ENCODE measurements at places on chromosomes 5 and 9.

DNA sequence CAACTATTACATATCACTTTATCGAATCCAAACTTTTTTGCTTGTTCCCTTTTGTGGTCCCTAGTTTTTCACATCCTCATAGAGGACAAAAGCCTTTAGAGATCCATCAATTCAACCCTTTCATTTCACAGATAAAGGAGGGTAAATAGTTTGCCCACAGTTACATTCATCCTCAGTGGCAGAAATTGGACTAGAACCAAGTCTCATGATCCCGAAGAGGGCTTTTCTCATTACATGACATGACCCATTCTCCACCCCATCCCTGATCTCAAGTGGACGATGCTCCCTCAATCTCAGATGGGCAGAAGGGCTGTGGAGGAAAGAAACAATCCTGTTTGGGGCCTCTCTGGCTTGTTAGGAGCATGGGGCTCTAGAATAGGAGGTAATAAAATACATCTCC lies 23.1 kb downstream of the TICAM2 start:
- DNase-seq: no peak

- no peak for DNase-seq
These were observed 297.0 kb upstream of the TAS2R1 start for GRCh38 chr5:9927106-9927505.

DNA sequence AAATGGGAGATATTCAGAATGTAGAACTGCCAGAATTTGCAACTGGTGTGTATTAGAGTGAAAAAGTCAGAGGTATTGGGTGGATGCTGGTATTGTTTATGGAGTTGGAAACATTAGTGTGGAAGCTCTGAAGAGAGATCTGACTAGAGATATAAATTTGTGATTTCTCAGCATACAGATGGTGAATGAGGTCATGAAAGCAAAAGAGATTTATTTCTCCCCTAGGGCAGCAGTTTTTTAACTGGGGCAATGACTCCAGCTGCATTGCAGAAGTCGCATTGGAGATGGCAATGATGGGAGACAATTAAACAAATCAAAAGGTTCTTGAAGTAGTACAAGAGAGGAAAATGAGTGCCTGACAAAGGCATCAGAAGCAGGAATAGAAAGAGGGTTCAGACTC lies 64.9 kb downstream of the CETN3 start:
- no peak for DNase-seq

DNA sequence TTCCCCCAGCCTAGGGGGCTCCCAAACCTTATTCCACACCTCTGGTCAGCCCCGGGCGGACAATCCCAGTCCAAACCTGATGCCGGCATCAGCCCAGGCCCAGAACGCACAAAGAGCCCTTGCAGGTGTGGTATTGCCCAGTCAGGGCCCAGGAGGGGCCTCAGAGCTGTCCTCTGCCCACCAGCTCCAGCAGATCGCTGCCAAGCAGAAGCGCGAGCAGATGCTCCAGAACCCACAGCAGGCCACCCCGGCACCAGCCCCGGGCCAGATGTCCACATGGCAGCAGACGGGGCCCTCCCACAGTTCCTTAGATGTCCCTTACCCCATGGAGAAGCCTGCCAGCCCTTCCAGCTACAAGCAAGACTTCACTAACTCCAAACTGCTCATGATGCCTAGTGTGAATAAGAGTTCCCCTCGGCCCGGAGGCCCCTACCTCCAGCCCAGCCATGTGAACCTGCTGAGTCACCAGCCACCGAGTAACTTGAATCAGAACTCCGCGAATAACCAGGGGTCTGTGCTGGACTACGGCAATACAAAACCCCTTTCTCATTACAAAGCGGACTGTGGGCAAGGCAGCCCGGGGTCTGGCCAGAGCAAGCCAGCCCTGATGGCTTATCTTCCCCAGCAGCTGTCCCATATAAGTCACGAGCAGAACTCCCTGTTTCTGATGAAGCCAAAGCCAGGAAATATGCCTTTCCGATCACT lies 27.6 kb upstream of the LTC4S start:
- no peak for DNase-seq

- no peak for DNase-seq
These were observed 76.0 kb upstream of the CD180 start for GRCh38 chr5:67272453-67273130.

GRCh38 chr5:131270809-131271208 lies 7.0 kb downstream of the CDC42SE2 start:
- no peak for DNase-seq

DNA sequence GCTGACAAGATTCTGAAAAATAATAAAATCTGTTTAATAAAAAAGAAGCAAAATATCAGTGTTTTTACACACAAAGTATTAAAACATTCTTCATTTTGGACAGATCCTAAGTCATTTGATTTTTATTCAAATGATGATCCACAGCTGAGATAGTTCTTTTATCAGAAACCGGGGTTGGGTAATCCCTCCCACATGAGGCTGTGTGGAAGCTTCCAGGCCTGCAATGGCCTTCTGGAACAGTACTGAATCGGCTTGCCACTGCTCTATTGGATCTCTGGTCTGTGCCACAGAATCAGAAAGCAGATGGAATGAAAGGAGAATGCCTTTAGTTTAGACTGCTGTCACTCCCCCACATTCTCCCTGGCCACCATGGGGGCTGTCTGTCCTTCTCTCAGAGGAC lies 6.1 kb upstream of the C5orf58 start:
- DNase-seq: no peak

- DNase-seq: no peak
These were observed 6.6 kb downstream of the POC5 start for GRCh38 chr5:75710637-75711036.

DNA sequence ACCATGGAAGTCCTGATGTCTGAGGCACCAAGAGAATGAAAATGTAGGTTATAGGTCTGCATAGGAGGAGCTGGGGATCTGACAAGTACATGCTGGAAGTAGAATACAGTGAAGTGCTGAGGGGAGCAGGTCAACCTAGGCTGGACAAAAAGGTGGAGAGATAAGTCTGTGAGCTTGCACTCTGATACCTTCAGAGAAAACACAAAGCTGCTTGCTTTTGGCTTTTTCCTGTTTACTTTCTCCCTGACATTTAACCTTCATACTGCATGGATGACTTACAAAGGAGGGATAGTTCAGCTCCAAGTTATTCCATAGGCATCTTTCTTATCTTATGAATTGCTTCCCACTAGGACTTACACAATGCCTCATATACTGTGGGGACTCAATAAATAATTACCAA lies 256.7 kb upstream of the NREP start:
- DNase-seq: no peak

DNA sequence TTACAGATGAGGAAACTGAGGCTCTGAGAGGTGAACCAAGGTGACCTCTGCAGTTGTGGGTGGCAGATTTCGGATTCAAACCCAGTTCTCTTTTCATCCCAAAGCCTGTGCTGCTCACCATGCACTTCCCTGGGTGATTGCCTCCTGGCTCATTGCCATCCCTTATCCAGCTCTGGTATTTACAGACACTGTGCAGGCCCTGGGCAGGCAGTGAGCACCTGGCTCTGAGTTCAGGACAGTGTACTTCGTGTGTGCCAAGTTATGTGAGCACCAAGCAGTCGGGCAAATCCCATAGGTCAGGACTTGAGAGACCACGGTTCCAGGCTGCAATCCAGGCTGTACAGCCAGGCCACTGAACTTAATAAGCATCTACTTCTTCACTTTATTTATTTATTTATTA lies 1.4 kb downstream of the LRSAM1 start:
- DNase-seq: no peak

DNA sequence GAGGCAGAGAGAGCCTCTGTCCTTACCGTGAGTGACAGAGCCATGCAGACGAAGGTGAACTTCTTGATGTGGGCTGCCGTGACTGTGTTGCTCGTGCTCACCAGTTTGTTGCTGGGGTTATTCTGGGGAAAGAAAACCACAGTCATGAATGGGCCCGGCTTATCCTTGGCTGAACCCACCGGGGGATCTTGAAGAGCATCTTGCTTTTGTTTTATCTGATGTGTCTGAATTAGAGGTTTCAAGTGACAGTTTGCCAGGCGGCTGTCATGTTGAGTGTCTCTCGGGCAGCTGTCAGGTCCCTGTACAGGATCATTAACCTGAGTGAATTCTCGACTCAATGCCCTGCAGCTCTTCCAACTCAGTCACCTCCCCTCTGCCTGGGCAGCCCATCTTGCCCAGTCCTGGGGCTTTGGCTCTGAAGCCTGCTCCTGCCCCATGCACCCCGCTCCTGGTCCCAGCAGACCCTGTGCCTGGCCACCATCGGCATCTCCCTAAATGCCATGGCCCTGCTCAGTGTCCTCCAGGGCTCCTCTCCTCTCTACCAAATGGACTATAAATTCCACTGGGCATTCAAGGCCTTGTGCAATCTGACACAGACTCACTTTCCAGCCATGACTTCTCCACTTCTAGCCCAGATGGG lies 77.4 kb downstream of the OTULIN start:
- no peak for DNase-seq

- DNase-seq: no peak
These were observed 22.4 kb downstream of the NIPSNAP3B start for GRCh38 chr9:104786293-104786692.

DNA sequence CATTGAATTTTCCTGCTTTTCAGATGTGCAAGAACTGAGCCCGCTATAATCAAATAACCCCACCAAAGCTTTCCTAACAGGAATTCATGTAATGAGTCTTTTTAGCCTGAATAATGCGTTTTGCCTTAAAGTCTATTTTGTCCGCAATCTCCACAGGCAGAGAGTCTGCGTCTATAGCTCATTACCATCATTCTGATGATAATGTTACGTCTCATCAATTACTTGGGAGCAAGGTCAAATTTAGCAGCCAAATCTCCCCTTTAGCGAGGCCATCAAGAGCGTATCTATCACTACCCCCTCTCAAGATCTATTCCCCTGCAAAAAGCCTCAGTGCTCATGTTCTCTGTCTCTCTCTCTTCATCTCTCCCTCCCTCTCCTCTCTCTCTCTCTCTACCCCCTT lies 416.1 kb downstream of the ZSWIM6 start:
- DNase-seq: no peak

DNA sequence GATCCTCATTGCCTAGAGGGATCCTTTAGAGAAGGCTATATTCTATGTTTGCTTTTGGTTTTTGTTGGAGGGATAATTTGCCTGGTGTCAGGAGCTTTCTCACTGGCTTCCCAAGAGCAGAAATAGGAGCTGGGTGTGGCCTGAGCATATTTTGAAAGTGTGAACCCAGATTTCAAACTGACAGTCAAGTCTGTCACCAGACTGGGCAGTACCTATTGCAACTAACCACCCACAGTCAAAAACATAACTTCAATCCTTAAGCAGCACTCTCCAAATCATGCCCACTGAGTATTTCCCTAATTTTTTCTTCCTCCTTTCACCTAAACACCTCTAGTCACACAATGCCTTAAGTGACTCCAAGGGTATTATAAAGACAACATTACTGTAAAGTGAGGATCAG lies 278.4 kb downstream of the EBF1 start:
- no peak for DNase-seq

- DNase-seq: no peak
These were observed 89.8 kb downstream of the SLC1A3 start for GRCh38 chr5:36696059-36696673.

DNA sequence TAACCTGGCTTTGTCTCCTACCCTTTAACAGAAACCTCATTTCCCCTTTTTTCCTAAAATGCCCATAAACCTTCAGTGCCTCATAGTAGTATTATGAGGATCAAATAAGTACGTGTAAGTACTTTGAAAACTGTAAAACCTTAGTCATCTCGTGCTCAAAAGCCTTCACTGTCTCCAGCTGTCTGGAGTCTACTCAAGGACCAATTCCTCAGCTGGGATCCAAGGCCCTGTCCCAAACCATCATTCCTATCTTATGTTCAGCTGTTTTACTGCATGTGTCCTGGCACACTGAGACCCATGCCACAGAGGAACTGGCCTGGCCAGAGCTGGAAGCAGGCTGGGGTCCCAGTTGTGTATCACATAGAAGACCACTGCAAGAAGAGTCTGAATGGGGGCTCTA lies 15.9 kb downstream of the ADAMTSL1 start:
- DNase-seq: no peak

- no peak for DNase-seq
These were observed 103.8 kb upstream of the KLF4 start for GRCh38 chr9:107593224-107593870.

- DNase-seq: no peak
These were observed 10.5 kb downstream of the SLC2A8 start for GRCh38 chr9:127407492-127407843.

DNA sequence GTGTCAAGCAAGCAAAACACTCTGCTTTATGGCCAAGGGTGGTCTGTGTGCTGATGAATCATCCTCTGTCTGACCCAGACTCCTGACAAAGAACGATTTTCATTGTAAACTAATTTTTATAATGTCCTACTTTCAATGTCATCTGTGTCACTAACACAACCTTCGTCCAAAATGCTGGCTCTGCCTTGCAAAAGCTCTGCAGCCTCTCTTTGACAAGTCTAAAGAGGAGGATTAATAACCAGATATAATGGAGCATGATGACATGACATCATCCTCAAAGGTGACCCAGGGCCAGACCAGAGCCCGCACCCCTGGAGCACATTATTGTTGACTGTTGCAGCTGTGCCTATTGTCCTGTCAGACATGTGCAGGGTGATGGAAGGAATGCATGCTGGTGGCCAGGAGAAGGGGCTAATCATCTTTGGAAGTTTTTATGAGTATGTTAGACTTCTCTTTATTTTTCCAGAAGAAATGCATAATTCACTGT lies 589.4 kb downstream of the NR2F1-AS1 start:
- DNase-seq: no peak

- no peak for DNase-seq
These were observed 791.2 kb downstream of the MAT2B start for GRCh38 chr5:164296603-164297080.

DNA sequence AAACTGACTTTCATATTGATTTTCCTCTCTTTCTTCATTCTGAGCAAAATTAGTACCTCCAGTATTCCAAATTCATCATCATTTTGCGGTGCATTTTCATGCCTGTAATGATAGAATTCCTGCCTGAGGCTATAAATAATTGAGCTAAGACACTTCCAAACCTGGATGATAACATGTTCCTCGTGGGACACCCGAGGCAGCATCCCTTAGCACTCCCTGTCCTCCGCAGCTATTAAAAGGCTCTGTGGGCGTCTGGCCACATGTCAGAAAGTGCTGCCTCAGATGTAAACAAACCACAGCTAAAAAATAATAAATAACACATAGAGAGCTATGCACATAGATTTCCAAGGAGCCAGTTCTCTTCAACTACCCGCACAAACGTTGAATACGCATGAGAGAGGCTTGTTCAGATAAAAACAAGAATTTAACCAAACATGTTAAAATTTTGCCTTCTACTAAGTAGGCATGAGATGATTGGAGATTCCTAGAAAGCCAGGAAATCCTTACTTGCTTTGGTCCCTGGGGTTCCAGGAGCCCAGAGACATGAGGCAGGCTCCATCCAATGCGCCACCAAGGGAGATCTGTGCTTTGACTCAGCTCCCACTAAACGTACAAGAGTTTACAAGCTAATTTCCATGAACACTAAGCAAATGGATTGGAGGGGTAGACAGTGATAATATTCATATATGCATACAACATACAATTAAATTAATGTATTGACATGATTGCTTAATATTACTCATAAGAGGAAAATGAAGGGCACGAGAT lies 82.7 kb downstream of the SHC3 start:
- no peak for DNase-seq

- no peak for DNase-seq
These were observed 38.5 kb upstream of the FRRS1L start for GRCh38 chr9:109205526-109205925.
